Panc1 (cell line): ENCODE measurements at places on chromosomes 6 and 20. TPM values are rescaled to one million over a fixed set of nuclear protein-coding genes. Genes with fewer than 3 reads are reported as not detected.

DNA sequence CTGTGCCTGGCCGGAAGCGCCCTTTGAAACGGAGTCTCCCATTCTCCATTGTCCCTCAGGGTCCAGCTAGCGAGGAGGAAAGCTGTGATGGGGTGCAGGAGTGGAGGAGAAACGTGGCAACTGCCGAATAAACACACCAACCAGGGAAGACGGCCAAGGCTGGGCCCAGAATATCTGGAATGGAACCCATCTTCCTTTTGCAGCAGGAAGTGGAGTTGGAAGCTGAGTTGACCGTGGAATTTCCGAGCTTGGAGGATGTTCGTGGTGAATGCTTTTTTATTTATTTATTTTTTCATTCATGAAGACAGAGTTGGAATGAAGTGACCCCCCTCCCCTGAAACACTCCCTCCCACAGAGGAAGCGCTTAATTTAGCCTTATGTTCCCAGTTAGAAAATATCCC is 105.6 kb upstream of the RNF24 start:
- no peak for DNase-seq

GRCh38 chr6:29236060-29236459 is 65.4 kb downstream of the OR2J2 start:
- no peak for DNase-seq

GRCh38 chr6:111985202-111985731 is 68.6 kb upstream of the CCN6 start:
- DNase-seq, result no peak

DNA sequence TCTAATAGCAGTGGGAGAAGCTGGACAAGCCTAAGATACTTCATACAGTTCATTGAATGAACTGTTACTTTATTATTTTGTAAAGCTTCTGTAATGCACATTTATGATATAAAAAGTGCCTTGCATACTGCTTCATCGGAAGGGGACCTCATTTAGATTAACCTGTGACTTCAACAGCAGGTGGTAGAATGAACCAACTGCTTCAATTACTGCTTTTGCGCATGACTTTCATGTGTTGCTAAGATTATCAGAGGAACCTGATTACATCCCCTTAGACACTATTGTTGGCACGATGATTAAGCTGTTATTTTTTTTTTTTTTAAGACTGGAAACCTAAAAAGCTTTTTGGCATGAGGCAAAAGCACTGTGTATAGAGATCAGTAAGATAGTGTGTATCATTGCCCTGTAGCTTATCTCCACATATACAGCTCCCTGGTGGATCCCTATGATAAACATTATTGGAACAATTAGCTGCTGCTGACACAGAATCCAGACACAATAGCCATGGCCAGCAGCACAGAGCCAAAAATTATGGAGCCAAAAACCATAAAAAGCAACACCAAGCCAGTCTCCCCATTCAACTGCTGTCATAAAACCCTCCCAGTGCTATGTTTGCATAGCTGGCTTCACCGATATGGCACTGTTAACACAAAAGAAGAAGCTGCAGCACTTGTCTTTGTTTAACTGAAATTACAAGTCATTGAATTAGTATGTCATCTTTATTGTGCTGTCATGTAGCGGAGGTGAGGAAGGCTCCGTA is 731.6 kb upstream of the MMS22L start:
- DNase-seq, result no peak

GRCh38 chr6:165227644-165228329 is 81.6 kb downstream of the C6orf118 start:
- no peak for DNase-seq

DNA sequence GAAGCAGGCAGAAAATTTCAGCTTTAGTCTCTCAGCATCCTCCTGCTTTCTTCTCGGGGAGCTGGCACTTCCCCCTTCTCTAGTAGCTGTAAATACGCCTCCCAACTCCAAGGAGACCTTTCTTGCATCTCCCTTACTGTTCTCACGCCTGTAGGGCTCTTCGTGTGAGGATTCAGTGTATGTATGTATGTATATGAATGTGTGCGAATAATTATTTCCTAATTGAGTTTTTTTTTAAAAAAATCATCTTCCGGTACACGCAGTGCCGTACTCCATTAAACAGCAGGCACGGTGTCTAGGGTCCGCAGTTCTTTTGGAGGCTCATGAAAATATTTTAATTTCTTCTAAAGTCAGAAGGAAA is 85.4 kb downstream of the HFE start:
- DNase-seq, result no peak

- no peak for DNase-seq
Observed at GRCh38 chr6:150696190-150696589, 96.5 kb downstream of the PLEKHG1 start.

DNA sequence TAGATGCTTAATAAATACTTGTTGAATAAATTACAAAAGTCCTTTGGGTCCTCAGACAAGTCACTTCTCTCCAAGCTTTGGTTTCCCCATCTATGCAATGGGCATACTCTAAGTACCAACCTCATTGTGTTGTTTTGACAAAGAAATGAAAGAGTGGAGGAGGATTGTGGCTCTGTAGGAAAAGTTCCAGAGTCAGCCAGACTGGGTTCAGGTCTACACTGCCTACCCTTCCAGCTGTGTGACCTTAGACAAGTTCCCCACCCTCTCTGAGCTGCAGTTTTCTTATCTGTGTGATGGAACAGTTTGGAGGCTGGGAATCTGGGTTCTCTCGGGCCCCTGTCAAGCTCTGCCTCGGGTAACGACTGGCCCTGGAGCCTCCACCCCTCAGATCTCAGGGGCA is 53.9 kb downstream of the SNAI1 start:
- DNase-seq, result no peak

DNA sequence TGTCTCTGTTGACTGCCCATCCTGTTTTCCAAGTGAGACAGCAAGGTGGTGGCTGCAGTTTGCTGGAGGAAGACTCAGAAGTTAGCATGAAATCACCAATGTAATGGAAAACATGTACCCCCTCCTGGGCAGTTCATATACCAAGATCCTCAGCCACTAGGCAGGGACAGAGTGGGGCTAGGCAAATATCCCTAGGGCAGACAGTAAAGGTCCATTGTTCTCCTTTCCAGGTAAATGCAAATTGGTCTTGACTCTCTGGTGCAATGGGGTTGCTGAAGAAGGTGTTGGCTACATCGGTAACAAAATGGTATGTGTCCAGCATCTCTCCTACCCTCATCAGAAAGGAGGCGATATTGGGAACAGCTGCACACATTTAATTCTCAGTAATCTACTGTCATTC is 233.6 kb upstream of the SOX4 start:
- no peak for DNase-seq

- no peak for DNase-seq
Observed at GRCh38 chr20:17884307-17885003, 84.1 kb downstream of the SNX5 start.

DNA sequence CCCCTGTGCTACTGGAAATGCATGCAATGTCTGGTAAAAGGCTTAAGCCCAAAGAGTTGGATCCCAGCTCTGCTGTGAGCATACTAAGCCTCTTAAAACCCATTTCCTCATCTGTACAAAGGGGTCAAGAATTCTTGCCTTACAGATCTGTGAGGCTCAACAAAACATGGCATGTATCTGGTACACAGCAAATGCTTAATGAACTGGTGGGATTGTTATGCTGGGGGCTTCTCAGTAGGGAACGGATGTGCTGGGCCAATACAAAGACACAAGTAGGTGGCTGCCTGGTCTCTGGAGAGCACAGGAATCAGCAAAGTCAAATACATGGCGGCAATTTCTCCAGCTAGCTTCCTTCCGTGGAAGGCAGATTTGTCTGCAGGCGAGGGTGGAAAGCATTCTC is 62.3 kb downstream of the LAMP5 start:
- no peak for DNase-seq

GRCh38 chr6:156760377-156760776 is 16.8 kb upstream of the ARID1B start:
- no peak for DNase-seq

GRCh38 chr6:148514091-148514845 is 171.6 kb downstream of the SASH1 start:
- DNase-seq, result no peak

Gene APOM
- total RNA-seq, result 1.8 TPM

Gene KCNB1
- total RNA-seq, result 11.1 TPM

Gene ADGRB3
- 0.10 TPM for total RNA-seq

Gene COL11A2
- 0.57 TPM for total RNA-seq
